ENCODE measurements at places on chromosomes 2 and 18. TPM values are rescaled to one million over a fixed set of nuclear protein-coding genes. Genes with fewer than 3 reads are reported as not detected.
A peak's percentile ranks its signal among the peaks of the same experiment; 100 is the strongest.

GRCh38 chr2:62221141-62221540 is 25.2 kb downstream of the B3GNT2 start:
- H3K27ac ChIP-seq: peak overlapping the region; percentile 64
- DNase-seq: no peak
- H3K4me1 ChIP-seq: peaks cover 62% of the 10 kb centered on the region
- H3K4me3 ChIP-seq: no peak overlapping the region
- peaks cover 58% of the 10 kb centered on the region for H3K36me3 ChIP-seq

CTNNA2 gene
- not detected for total RNA-seq

DNA sequence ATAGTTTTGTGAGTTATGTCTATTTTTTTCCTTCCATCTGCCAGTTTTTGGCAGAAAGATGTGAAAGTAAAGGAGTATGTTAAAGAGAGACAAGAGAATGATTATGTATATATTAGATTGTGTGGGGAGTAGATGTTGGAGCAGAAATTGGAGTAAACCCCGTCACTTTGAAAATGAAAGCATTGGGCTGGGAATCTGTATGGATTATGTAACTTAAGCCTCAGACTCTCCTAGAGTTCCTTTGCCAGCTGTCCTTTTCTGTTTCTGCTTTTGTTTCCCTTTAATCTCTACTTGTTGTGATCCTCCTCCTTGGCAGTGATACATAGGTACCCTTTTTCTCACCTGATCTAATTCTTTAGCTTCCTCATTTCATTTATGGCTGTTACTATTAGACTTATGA is 19.2 kb downstream of the CCDC138 start:
- no peak for DNase-seq
- H3K36me3 ChIP-seq: peaks cover 53% of the 10 kb centered on the region
- H3K27me3 ChIP-seq: no peaks in the 10 kb centered on the region
- no peak overlapping the region for H3K4me3 ChIP-seq
- peaks cover 2% of the 10 kb centered on the region for H3K4me1 ChIP-seq

CREB1 gene
- 106 TPM for total RNA-seq

GRCh38 chr2:228747483-228747882 is 523.6 kb downstream of the PID1 start:
- no peak for DNase-seq
- H3K36me3 ChIP-seq: no peaks in the 10 kb centered on the region
- no peak overlapping the region for H3K27ac ChIP-seq
- H3K4me3 ChIP-seq: no peak overlapping the region
- H3K4me1 ChIP-seq: no peaks in the 10 kb centered on the region

ALPI gene
- total RNA-seq: not detected

DNA sequence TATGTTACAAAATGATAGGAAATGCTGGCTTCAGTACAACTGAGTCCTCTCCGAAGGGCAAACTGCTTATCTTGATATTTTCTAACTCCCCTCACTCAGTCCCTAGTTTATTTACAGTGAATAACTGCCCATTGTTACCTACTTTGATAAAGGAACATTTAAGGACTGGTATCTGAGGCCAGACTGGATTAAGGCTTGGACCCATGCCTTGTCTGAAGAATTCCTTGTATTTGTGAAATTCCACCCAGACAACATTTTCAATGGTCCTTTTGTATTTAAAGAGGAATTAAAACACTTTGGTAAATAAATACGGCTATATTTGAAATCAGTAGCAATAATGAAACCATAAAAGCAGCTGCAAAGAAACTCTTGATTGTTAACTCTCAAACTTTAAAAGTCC is 58.3 kb downstream of the PELI1 start:
- no peak overlapping the region for H3K4me3 ChIP-seq
- H3K4me1 ChIP-seq: peaks cover 7% of the 10 kb centered on the region

- no peak for DNase-seq
- H3K27me3 ChIP-seq: peaks cover 2% of the 10 kb centered on the region
- H3K4me1 ChIP-seq: no peaks in the 10 kb centered on the region
- H3K27ac ChIP-seq: no peak overlapping the region
These were observed 92.9 kb upstream of the CSRNP3 start for GRCh38 chr2:165376571-165376975.

- no peaks in the 10 kb centered on the region for H3K36me3 ChIP-seq
- no peak for DNase-seq
These were observed 162.4 kb downstream of the CELF4 start for GRCh38 chr18:37403100-37403781.

DNA sequence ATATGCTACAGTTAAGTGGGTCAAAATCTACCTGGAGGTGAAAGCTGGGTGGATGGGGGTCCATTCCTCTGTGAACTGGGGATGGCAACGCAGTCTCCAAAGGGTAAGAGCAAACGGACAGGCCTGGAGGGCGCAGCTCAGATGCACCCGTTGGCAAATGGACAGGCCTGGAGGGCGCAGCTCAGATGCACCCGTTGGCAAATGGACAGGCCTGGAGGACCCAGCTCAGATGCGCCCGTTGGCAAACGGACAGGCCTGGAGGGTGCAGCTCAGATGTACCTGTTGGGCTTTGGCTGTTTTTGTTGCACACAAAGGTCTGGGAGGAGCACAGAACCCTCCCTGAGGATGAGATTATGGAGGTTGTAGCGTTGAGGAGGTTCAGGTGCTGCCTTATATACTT is 33.7 kb downstream of the RBFA start:
- H3K27ac ChIP-seq: no peak overlapping the region
- H3K4me3 ChIP-seq: no peak overlapping the region
- DNase-seq: no peak
- no peaks in the 10 kb centered on the region for H3K4me1 ChIP-seq
- no peaks in the 10 kb centered on the region for H3K27me3 ChIP-seq

DNA sequence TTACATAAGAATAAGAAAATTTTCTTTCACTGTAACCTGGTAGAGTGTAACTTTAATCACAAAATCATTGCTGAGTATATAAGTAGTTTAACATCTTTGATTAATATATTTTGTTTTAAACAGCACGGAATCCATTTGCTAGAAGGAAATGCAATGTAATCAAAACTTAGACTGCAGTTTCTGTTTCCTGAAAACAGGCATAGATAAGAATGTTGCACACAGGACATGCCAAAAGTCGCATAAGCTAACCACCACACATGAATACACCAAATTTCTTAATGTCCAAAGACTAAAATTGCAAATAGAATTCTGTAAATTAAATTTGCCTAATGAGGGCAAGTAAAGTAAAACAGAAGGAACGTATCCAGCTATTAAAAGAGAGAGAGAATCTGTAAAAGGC is 51.0 kb upstream of the SERPINB2 start:
- DNase-seq: no peak
- no peak overlapping the region for H3K27ac ChIP-seq
- H3K27me3 ChIP-seq: peaks cover 41% of the 10 kb centered on the region
- H3K4me3 ChIP-seq: no peak overlapping the region

TAF1B gene
- total RNA-seq: 21.9 TPM

- H3K4me3 ChIP-seq: peak overlapping the region; percentile 87
- H3K27me3 ChIP-seq: peaks cover 55% of the 10 kb centered on the region
- H3K36me3 ChIP-seq: peaks cover 16% of the 10 kb centered on the region
- H3K27ac ChIP-seq: peak overlapping the region; percentile 91
These were observed 884 bp upstream of the RAPH1 start for GRCh38 chr2:203535784-203536585.

- H3K27me3 ChIP-seq: no peaks in the 10 kb centered on the region
- peak overlapping the region; percentile 4 for H3K4me3 ChIP-seq
- peak overlapping the region; percentile 10 for H3K27ac ChIP-seq
- peaks cover 51% of the 10 kb centered on the region for H3K4me1 ChIP-seq
- H3K36me3 ChIP-seq: no peaks in the 10 kb centered on the region
- no peak for DNase-seq
These were observed 153.3 kb downstream of the LDLRAD4 start for GRCh38 chr18:13371689-13372418.

DNA sequence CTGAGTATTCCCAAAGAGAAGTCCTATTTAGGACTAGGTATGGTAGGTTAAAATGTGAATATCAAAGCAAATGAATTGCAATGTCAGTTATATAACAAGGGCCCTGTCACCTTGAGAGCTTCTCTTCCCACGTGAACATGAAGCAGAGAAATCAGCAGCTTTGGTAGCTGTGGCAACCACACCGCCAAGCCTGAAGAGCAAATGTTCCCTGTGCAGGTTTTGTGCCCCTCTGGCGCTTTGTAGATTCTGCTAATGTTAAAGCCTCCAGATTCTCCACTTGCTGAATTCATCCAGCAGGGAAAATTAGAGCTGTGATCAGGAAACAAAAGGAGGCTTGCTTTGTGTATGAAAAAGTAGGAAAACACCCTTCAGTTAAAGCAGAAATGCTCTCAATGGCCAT is 322.6 kb downstream of the RBM43 start:
- DNase-seq: no peak
- no peaks in the 10 kb centered on the region for H3K27me3 ChIP-seq
- H3K4me3 ChIP-seq: no peak overlapping the region
- H3K4me1 ChIP-seq: no peaks in the 10 kb centered on the region
- no peaks in the 10 kb centered on the region for H3K36me3 ChIP-seq

GRCh38 chr18:50310080-50310479 is 22.6 kb upstream of the CXXC1 start:
- no peak for DNase-seq
- H3K27ac ChIP-seq: no peak overlapping the region
- no peak overlapping the region for H3K4me3 ChIP-seq

CXCR4 gene
- total RNA-seq: 92.7 TPM

LRATD1 gene
- total RNA-seq: not detected

QPCT gene
- total RNA-seq: 2.1 TPM

- no peak overlapping the region for H3K27ac ChIP-seq
- H3K27me3 ChIP-seq: peaks cover 12% of the 10 kb centered on the region
- H3K4me3 ChIP-seq: no peak overlapping the region
- DNase-seq: no peak
These were observed 47.5 kb upstream of the TXNDC2 start for GRCh38 chr18:9838144-9838877.

- peak; percentile 86 for DNase-seq
- no peaks in the 10 kb centered on the region for H3K4me1 ChIP-seq
- peaks cover 4% of the 10 kb centered on the region for H3K27me3 ChIP-seq
- H3K36me3 ChIP-seq: no peaks in the 10 kb centered on the region
- H3K4me3 ChIP-seq: no peak overlapping the region
These were observed 56.8 kb downstream of the SRD5A2 start for GRCh38 chr2:31523871-31524492.

DNA sequence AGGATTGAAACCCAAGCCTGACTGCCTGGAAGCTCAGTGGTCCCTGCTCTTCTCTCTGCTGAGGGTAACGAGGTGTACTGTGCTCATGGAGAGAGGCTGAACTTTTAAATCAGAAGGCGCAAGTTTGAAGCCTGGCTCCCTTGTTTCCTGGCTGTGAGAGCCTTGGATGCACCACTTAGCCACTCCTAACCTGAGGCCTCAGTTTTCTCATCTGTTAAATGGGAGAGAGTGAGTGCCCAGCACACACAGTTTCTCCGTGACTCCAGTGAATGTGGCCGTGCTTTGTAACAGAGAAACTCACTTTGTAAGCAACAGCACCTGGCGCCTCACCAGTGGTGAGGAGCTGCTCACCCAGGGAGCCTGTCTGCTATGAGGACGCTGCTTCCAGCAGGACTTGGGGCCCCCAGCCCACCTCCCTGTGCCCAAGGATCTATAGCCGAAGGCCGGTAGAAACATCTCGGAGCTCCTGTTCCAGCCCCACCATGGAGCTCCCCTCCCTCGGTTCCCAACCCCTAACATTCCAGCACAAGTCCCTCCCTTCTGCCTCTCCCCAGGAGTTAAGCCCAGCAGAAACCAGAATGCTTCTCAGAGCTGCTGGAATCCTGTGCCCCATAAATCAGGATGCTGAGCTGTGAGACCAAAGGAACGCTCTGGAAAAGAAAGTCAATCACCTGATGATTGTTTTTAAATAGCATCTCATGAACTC is 20.3 kb upstream of the KCNK3 start:
- no peaks in the 10 kb centered on the region for H3K4me1 ChIP-seq
- no peak for DNase-seq
- no peak overlapping the region for H3K27ac ChIP-seq
- peaks cover 7% of the 10 kb centered on the region for H3K27me3 ChIP-seq
- no peak overlapping the region for H3K4me3 ChIP-seq
- no peaks in the 10 kb centered on the region for H3K36me3 ChIP-seq

DNA sequence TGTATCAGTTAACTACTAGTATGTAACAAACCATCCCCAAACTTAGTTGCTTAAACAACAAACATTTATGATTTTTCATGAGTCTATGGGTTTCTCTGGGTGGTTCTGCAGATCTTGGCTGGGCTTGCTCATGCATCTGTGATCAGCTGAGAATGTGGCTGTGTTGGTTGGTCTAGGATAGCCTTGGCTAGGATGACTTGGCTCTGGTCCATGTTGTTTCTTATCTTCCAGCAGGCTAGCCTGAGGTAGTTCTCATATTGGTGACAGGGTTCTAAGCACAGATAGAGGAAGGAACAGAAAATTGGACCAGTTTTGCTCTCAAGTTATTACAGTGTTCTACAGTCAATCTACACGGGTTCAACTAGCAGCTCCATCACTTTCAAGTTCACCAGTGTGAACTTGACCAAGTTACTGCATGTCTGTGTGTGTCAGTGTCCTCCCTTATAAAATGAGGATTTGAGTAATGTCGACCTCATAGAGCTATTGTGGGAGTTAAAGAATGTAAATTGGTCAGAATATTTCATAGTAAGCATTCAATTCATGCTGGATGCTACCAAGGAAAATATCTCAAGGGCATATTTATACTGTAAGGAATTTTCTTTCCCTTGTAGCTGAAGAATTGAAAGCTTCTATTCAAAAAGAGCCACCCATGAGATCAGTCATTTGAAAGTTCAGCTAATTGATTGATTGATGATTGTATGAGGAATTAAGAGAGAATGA is 65.3 kb downstream of the MYO3B start:
- H3K36me3 ChIP-seq: no peaks in the 10 kb centered on the region
- no peak overlapping the region for H3K4me3 ChIP-seq
- H3K4me1 ChIP-seq: no peaks in the 10 kb centered on the region
- peaks cover 39% of the 10 kb centered on the region for H3K27me3 ChIP-seq
- no peak overlapping the region for H3K27ac ChIP-seq

DNA sequence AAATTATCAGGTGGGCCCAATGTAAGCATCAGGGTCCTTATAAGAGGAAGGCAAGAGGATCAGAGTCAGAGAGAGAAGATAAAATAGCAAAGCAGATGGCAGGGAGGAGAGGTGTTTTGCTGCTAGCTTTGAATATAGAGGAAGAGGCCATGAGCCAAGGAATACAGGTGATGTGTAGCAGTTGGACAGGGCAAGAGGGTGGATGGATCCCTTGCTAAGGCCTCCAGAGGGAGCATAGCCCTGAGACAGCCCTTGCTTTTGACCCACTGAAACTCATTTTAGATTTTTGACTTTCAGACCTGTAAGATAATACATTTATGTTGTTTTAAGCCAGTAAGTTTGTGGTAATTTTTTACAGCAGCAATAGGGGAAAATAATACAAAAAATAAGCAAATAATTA is 116.6 kb upstream of the PARD3B start:
- DNase-seq: no peak
- H3K4me3 ChIP-seq: no peak overlapping the region
- no peaks in the 10 kb centered on the region for H3K4me1 ChIP-seq
- no peak overlapping the region for H3K27ac ChIP-seq
- H3K27me3 ChIP-seq: peaks cover 14% of the 10 kb centered on the region

GRCh38 chr18:45386041-45386655 is 229.1 kb upstream of the SLC14A2 start:
- no peaks in the 10 kb centered on the region for H3K4me1 ChIP-seq
- no peak overlapping the region for H3K27ac ChIP-seq
- no peak overlapping the region for H3K4me3 ChIP-seq
- H3K27me3 ChIP-seq: peaks cover 15% of the 10 kb centered on the region

All from activated CD4-positive, alpha-beta T cell treated with anti-CD3 and anti-CD28 coated beads, Interleukin-2, amount 10 ng/mL, durations not matched to agents 24 days and 14 days (primary cell).